NB4 (cell line): ENCODE measurements at places on chromosomes 6 and 20.

DNA sequence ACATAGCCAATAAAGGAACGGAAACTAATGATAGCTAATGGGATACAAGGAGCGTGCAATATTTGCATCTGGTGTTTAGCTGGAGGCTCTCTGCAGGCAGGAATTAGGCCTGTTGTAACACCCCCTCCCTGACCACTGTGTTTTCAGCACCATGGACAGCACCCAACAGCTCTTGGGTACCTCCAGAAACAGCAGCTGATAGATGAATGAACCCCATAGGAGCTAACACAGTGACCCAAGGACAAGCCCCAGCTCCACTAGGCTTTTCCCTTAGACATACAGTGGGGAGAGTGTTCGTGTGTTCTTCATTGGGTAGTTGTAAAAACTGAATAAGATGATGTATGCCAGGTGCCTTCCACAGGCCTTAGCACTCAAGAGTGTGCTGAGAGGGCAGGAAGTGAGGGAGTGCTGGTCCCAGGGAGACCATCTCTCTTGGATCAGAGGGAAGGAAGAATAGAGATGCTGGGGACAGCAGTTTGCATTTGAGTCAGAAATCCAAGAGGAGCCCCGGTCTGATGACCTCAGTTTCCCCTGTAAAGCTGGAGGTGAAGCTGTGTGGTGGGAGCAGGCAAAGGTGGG lies 161.3 kb downstream of the PHACTR3 start:
- peak; percentile 66 for DNase-seq

GRCh38 chr6:13873288-13874190 lies 51.2 kb upstream of the RNF182 start:
- DNase-seq: peak; percentile 51

DNA sequence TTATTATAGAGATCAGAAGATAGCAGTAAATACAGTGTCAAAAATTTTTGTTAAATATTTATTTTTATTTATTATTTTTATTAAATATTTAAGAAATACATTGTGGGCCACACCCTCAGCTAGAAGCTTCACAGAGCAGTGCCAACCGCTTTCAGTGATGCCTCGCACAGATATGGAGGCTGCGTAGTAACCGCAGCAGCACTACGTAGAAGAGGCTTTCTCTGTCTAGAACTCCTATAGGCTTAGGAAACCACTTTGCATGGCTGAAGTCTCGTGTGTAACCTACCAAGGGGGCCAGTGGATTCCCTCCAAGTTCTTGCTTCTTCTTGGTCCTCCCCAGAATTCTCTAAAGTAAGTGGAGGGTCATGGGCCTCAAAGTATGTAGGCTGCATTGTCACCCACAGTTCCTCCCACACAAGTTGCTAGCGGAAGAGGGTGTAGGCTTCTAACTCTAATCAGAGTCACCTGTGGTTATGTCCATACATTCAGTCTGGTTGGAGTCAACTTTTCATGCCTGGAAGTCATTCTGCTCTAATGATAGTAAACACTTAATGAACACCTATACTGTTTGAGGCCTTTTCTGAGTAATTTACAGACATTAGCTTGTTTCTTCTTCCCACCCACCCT lies 285.6 kb downstream of the CDKAL1 start:
- DNase-seq: no peak

GRCh38 chr6:45591306-45591705 lies 213.6 kb upstream of the SUPT3H start:
- no peak for DNase-seq

GRCh38 chr6:166393535-166393823 lies 10.7 kb upstream of the MPC1 start:
- DNase-seq: no peak

GRCh38 chr6:111573892-111574797 lies 31.5 kb downstream of the TRAF3IP2 start:
- peak; percentile 58 for DNase-seq

DNA sequence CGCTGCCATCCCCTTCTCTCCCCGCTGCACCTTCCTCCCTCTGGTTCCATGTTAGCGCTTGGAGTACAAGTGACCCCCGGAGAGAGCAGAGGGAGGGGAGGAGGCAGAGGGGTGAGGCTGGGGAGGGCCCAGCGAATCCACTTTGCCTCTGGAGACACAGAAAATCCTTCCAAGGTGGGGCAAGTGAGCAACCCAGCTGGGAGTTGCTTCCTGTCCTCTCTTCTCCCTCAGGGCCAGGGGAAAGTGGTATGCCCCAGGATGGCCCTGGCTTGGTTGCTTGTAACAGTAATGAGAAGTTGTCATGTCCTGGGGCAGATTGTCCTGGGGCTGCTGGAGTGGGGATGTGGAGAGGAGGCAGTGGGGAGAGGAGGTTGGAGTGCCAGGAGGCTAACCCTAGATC lies 691 bp upstream of the ANGPT4 start:
- no peak for DNase-seq

- DNase-seq: no peak
Measured at GRCh38 chr6:156657296-156657695, 119.9 kb upstream of the ARID1B start.
